ENCODE measurements at places on chromosomes 2 and 18.

DNA sequence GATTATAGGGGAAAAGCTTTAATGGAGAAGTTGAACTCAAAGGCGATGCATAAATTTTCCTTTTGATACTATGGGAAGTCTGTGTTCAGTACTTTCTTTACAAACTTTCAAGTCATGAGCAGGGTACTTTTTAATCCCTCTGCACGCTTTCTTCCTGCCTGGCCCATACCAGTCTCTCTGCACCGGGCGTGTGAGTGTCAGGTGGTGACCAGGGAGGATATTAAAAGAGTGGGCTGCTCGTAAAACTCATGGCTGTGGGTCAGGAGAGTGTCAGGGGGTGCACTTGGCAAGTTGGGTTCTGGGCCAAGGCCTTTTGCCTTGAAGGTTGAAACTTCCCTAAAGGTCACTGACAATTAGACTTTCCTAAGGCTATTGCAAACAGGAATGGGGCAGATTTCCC, 367.8 kb downstream of the GPD2 start:
- no peak for DNase-seq

GRCh38 chr2:206980413-206980812, 41.1 kb downstream of the CPO start:
- no peak for DNase-seq

GRCh38 chr2:9693196-9693491, 62.3 kb upstream of the YWHAQ start:
- no peak for DNase-seq

- no peak for DNase-seq
These were observed 18.5 kb upstream of the NFE2L2 start for GRCh38 chr2:177282787-177283572.

GRCh38 chr2:113138428-113139322, 11.3 kb downstream of the IL1RN start:
- DNase-seq = peak; percentile 72

- peak; percentile 82 for DNase-seq
These were observed 101.9 kb downstream of the FOXI3 start for GRCh38 chr2:88350331-88351248.

DNA sequence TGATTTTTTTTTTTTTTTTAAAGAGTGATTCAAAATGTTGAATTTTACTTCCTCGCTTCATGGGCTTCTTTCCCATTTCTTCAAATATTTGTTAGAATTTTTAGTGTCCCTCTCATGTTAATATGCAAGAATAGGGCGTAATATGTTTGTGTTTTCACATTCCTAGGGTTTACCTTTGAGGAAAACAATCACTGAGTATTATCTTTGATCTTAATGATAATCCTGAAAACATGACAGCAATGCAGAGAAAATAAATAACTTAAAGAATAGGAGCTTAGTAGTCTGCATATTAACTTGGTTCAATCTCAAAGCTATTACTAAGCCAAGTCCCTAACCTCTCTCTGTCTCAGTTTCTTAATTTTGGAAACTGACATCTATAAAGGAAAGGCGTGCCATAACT, 475.4 kb downstream of the NRXN1 start:
- no peak for DNase-seq

DNA sequence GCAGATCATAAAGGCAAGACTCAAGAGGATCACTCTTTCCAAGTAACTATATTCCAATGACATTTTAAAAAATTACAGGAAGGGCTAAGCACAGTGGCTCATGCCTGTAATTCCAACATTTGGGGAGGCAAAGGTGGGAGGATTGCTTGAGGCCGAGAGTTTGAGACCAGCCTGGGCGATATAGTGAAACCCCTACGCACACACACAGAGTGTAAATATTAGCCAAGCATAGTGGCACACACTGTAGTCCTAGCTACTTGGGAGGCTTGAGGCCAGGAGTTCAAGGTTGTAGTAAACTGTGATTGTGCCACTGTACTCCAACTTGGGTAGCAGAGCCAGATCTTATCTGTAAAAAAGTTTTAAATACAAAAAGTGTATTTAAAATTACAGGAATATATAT, 450.2 kb upstream of the NRP2 start:
- no peak for DNase-seq

- no peak for DNase-seq
These were observed 189.4 kb downstream of the ALK start for GRCh38 chr2:29731948-29732347.

DNA sequence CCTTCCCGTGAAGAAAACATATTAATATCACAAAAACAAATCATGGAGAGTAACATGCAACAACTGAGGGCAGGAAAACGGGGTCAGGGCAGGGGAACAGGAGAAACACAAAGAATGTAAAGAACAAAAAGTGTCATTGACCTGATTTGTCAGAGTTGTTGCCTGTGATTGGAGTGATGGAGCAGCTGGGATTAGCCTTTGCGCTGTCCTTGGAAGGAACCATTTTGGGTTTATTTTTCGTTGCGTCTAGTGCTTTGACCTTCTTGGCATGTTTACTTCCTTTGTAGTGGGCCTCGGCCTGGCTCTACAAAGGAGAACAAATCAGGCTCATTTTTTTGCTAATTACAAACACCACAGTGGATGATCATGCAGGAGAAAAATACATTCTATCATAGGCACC, 218.5 kb upstream of the SESTD1 start:
- DNase-seq = no peak

- DNase-seq = no peak
These were observed 61.7 kb downstream of the MEX3C start for GRCh38 chr18:51135795-51136194.

Measured in iPS-NIHi11 (cell line).